ENCODE measurements at places on chromosomes 4 and X.

DNA sequence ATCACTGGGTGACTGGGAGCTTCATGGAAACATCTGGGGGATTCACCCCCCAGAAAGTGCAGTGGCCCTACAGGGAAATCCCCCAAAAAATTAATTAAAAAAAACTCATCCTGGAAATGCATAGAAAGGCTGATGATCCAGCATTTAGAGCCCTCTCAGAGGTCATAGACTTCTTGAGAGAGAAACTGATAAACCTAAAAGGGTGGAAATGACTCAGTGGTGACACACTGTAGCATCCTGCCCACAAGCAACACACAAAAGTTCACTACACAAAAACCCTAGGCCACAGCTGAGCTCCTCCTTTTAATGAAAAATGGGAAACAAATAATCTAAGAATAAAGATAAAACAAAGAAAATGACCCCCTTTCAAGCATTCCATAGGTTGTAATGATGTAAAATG, 911.5 kb downstream of the GLUD2 start:
- no peak for DNase-seq

- DNase-seq, result peak; percentile 16
Measured at GRCh38 chr4:152735396-152735859, 44.1 kb downstream of the TIGD4 start.

- peak; percentile 4 for DNase-seq
Measured at GRCh38 chr4:137283737-137284136, 248.6 kb downstream of the PCDH18 start.

DNA sequence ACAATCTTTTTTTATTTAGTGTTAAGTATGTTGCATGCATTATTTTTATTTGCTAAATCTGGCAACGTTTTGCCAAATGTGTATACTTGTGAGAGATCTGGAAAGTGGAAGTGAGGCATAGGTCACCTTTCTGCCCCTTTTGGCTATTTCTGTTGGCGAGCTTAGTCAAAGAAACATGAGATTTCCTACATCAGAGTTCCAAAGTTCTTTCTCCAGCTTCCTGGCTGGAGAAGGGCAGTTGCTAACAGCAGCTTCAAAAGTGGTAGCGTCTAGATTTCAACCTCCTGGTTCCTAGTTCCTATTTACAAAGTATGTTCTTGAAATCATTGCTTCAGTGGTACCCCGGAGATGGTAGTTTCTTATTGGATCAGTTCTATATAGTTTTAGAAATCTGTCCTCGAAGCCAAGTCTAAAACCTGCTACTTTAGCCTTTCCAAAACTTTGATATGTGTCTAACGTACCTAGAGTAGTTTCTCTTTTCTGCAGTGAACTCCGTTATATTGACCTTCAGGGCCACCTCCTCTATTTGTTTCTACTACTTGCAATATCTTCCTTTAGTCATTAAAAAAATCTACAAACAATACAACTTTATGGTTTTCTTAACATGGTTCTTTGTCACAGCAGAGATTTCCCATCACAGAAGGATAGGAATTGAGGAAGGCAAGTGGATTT, 455.8 kb upstream of the FTHL17 start:
- no peak for DNase-seq

DNA sequence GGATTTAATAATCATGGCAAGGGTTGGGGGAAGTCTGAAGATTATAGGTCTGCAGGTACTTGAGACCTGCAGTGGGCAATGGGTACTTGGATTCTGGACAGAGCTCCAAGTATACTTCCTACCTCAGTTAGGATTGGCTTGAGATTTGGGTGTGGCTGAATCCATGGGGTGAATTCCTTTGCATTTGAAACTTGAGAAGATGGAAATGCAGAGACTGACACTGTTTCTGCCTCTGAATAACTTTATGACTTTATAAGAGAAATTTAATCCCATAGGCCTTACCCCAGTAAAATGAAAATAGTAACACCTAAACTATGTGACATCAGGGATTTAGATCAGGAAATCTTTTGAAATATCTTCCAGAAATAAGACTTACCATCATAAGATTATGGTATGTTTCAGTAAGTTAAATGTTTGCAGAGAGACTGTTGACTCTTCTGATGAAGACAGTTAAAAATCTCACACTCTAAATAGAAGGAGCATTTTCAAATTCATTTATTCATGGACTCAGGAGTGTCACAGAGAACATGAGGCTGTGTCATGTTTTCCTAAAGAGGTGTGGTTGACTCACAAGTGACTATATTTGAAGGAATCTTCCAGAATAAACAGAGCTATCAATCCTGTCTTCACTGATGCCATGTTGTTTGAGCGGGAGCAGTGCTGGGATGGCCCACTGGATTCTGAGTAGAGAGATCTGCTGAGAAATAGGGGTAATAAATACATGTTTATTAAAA, 513.5 kb upstream of the NR3C2 start:
- no peak for DNase-seq

GRCh38 chr4:184890499-184890898, 64.7 kb upstream of the ACSL1 start:
- no peak for DNase-seq

DNA sequence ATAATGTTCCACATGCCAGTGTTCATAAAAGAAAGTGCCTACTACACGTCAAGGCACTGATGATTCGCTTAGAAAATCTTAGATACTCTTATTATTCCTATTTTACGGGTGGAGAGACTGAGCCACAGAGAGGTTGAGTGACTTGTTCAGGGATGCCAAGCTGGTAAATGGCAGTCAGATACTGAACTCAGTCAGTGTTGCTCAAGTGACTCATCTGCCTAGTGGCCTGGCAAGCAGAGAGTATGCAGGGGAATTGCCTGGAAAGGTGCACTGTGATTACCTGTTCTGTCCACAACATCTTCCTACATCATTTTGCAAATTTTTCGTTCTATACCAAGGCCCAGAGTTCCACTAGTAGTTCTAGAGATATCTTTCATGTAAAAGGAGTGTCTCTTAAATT, 68.4 kb downstream of the RAPGEF2 start:
- no peak for DNase-seq

DNA sequence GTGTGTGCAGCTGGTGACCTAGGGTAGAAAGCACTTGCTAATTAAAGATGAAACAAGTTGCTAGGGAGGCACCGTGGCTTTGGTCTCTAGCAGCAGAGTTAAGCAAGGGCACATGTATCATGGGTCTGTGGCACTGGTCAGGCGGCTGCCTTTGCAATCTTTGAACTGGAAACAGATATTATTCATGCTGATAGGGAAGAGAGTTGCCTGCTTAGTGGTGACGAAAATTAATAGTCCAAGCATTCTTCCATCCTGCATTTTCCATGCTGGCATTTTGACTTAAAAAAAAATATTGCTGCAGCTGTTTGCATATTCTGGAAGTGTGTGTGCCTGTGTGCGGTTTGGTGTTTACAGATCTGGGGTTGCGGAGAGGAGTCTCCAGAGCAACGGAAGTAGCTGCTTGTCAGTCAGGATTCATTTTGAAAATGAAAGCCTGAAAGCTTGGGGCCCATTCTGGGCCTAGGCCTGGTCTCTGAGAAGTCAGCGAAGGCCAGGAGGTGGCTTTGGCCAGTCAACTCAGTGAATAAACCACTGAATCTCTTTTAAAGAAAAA, 2.3 kb upstream of the SOWAHD start:
- DNase-seq, result no peak

- DNase-seq, result no peak
Measured at GRCh38 chrX:134542485-134542884, 82.5 kb downstream of the HPRT1 start.

- no peak for DNase-seq
Measured at GRCh38 chr4:140049849-140050637, 103.9 kb downstream of the MAML3 start.

GRCh38 chr4:15706646-15707362, 3.9 kb downstream of the BST1 start:
- no peak for DNase-seq

- no peak for DNase-seq
Measured at GRCh38 chr4:140102421-140102820, 51.6 kb downstream of the MAML3 start.

DNA sequence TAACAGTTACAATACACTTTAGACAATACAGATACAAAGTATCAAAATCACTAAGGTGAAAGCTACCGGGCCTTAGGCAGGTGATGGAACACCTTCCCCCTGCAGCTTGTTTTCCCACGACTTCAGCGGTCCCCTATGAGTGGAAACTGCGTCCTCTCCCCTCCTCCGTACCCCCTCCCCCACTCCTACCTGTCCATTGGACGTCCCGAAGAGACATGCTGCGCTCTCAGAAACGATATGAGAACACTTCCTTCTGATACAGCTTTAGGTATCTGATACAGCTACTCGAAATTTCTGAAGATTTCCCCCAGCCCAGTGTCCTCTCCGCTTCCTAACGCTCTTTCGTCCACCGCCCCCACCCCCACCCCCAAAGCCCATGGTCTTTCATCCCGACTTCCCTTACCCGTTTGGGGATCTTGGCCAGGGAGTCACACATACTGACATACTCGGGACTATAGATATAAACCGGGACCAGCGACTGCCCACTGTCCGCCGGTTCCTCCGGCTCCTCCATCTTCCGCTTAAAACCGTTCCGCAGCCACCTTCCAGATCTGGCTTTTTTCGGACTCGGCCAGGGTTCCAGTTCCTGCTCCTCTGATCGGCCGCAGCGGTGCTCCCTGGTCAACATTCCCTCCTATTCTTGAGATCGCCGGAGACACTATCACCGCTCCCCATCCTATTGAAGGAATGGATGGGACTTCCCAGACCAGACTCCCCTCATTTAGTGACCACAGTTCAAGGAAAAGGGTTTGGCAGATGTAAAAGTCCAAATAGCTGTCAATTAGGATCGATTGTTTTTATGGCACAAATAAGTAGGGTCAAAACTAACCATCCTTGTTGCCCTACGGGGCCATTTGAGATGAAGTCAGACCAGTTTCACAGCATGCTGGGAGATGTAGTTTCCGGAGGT, at the start of gene HDAC8:
Gene HDAC8, minus strand, starts transcription at position 596 of the 910 bp plus-strand sequence. Its CDS starts 82 bp downstream, at position 514.
- peak; percentile 86 for DNase-seq

GRCh38 chr4:38560768-38561558, 103.0 kb upstream of the KLF3 start:
- no peak for DNase-seq

GRCh38 chrX:14489437-14489836, 39.9 kb upstream of the GLRA2 start:
- no peak for DNase-seq

GRCh38 chr4:12408364-12408763, 979.7 kb upstream of the HS3ST1 start:
- no peak for DNase-seq

DNA sequence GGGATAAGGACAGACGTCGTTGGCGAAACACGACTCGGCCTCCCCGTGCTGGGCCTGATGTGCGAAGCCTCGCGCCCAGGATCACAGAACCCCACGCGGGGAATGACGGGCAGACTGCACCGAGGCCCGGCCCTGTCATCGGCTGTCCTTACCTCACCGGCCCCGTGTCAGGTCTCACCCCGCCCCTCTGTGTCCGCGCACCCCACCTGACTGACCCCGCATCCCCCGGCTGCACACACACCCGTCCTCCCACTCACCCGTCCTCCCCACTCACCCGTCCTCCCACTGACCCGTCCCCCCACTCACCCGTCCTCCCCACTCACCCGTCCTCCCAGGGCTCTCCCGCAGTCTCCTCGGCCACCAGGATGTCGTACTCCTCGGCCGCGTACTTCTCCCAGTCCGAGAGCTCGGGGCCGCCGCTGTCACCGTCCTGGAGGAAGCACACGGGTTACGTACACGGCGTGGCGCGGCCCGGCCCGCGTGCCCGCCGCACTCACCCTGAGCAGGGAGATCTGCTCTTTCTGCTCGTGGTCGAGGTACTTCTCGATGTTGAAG, 19.8 kb upstream of the GTPBP6 start:
- DNase-seq, result no peak

DNA sequence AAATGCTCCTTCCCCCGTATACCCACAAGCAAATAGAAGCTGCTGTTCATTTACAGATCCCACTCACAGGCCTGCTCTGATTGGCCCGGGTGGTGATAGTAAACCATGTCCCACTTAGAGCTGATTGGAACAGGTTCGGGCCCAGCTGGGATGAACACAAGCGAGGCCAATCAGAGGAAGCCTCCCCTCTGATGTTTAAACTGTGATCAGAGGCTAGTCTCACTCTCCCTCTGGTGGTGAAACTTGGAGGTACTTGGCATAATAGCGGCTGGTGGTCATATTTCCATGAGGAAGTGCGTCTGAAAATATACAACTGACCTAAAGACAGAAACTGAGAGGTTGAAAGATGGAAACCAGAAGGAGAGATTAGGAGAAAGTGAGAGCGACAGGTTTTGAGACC, 51.5 kb upstream of the TRPC3 start:
- DNase-seq, result no peak

GRCh38 chrX:34900691-34901090, 41.9 kb upstream of the FAM47B start:
- DNase-seq, result no peak

DNA sequence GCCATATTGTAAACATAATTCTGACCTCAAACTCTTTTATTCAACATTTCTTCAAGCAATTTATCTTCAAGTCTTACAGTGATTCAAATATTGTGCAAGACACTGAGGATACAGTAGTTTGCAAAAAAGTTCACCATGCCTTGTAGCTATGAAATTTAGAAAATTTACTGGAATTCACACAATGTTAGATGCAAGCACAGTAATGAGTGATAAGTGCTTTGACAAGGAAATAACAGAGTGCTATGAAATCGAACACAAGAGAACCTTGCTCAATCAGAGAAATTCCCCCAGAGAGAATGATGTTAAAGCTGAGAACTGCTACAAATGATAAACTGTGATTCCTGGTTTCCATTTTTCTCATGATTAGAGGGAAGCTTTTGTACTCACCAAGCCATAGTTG, 952.9 kb downstream of the FAT4 start:
- no peak for DNase-seq

DNA sequence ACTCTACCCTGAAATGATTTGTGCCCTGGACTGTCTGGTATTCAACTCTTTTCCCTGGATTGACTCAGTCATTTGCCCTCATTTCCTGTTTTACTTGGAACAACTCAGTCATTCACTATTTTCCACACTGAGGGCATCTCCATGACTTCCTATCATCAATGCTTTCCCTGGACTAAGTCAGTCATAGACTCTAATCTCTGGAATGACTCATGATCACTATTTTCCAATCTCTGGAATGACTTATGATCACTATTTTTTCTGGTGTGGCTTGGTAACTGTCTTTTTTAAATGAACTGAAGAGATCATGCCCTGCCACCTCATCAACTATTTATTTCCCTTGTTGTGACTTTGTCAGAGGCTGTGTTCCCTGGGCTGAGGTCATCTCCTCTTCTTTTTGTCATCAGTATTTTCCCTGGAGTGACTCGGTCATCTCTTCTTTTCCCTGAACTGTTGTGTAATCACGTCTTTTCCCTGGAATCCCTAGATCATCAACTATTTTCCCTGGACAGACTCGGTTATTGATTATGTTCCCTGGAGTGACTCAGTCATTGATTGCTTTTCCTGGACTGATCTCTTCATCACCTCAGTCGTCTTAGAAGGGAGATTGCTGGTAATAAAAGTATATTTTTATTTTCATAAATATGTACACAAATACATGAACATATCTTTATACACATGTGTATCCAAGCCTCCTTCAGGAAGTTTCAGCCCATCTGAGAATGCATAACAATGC, 327.1 kb upstream of the VCX start:
- DNase-seq, result no peak

DNA sequence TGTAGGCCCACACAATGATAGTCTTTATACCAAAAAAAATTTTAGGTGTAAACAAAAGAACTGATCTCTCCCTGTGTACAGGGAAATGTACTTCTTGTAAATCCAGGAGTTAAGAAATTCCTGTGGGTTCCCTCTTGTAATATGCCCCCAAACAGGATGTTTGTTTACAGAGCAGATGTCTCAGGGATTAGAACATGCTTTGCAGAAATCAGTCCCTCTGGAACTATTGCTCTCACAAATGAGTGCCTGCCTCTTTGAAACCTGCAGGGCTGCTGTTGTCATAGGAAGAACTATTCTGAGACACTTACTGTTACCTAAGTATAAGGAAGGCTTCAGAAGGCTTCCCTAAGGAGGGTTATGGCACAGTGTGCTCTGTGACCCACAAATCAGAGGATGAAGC, 35.6 kb downstream of the PAK3 start:
- DNase-seq, result no peak
